Adipocyte (in vitro differentiated cells): ENCODE measurements at places on chromosomes 16 and 17.

DNA sequence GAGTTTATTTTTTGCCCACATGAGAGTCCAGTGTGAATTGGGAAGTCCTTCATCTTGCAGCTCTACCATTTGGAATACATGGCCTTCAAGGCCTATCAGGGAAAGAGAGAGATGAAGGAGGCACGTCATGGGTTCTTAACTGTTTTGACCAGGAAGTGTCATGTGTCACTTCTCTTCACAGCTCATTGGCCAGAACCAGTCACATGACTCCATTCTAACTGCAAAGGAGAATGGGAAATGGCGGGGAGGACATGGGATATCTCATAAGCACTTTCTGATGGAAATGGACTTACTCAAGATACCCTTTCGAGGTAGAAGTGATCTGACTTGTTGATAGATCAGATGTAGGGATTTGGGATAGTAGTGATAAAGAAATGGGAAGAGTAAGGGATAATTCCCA, 57.9 kb upstream of the CES5A start:
- no peak for DNase-seq

DNA sequence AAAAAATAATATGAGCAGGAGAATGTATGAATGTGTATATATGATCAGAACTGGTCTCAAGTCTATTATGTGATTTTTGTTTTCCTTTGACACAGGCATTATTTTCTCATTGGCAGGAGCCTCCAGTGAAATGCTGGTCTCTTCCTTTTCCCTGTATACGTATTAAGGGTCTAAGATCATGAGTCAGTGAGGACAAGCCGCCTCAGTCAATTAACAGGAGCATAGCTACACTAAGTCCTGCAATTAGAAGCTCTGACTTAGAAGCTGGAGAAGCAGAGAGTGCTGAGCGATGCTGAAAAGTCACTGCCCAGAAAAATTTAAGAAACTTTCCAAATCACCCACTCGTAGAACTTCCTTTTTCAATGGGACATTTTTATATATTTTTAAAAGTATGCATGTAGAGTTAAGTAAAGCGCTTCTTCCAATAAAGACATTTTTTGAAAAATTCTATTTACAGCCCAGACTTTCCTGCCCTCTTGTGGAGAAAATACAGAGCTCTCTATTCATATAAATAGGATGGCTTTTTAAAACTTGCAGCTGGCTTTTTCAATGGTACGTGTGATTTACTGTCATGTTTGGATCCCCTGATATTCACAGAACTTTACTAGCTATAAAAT, 70.2 kb upstream of the PSMD7 start:
- DNase-seq = peak; percentile 57

GRCh38 chr16:70157105-70157476, 16.5 kb upstream of the CLEC18C start:
- no peak for DNase-seq

- DNase-seq = peak; percentile 89
Measured at GRCh38 chr17:60139438-60140285, 10.1 kb upstream of the CA4 start.

DNA sequence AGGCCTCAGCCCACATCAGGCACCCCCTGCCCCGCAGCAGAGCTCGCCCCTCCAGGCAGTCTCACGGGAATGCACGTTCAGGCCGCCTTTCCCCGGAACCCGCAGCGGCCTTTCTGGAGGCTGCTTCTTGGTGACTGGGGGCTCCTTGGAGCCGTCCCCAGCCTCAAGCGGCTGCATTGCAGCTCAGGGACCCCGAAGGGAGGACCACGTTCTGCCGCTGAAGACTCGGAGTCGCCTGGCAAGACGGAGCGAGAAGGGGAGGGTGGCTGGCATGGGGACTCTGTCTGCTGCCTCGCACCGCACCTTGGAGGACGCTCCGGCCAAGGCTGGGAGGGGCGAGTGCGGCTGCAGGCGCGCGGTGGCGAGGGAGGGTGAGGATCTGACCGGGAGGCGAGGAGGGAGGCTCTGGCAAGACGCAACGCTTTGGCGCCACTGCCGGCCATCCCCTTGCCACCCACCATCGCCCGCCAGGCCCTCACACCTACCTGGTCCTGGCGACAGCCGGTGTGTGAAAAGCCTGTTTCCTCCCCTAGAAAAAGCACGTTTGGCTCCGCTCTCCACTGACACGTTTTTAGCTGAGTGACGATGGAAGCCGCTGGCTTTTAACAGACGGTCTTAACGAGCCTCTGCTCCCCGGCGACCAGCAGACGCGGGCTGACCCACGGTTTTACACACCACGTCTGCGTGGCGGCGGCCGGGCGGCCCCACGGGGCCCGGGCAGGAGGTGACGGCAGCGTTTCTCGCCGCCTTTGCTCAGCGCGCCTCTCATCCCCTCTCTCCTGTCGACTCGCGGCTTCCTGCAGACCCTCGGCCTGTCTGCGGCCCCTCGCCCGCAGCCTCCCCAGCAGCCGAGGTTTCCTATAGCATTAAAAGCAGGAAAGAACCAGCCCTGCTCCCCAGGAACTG, 16.7 kb upstream of the GNG13 start:
- peak; percentile 18 for DNase-seq

- DNase-seq = peak; percentile 82
Measured at GRCh38 chr17:35731239-35731916, at the start of gene RASL10B. Gene RASL10B, plus strand, starts transcription at chr17:35731639. Its CDS starts 3,546 bp downstream, at chr17:35735185.

DNA sequence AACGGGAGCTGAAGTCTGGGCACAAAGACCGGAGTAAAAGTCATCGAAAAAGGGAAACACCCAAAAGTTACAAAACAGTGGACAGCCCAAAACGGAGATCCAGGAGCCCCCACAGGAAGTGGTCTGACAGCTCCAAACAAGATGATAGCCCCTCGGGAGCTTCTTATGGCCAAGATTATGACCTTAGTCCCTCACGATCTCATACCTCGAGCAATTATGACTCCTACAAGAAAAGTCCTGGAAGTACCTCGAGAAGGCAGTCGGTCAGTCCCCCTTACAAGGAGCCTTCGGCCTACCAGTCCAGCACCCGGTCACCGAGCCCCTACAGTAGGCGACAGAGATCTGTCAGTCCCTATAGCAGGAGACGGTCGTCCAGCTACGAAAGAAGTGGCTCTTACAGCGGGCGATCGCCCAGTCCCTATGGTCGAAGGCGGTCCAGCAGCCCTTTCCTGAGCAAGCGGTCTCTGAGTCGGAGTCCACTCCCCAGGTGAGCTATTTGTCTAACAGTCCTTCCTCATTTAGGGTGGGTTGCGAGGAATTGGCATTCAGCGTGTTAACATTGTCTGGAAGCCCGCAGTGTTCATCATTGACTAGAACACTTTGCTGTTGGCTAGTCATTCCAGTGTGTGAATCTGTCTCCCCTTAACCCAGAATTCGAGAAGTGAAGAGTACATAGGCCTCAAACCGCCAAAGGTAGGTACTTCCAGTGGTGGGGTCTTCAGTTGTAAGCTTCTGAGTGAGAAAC, 1.5 kb downstream of the CDK12 start:
- peak; percentile 43 for DNase-seq

DNA sequence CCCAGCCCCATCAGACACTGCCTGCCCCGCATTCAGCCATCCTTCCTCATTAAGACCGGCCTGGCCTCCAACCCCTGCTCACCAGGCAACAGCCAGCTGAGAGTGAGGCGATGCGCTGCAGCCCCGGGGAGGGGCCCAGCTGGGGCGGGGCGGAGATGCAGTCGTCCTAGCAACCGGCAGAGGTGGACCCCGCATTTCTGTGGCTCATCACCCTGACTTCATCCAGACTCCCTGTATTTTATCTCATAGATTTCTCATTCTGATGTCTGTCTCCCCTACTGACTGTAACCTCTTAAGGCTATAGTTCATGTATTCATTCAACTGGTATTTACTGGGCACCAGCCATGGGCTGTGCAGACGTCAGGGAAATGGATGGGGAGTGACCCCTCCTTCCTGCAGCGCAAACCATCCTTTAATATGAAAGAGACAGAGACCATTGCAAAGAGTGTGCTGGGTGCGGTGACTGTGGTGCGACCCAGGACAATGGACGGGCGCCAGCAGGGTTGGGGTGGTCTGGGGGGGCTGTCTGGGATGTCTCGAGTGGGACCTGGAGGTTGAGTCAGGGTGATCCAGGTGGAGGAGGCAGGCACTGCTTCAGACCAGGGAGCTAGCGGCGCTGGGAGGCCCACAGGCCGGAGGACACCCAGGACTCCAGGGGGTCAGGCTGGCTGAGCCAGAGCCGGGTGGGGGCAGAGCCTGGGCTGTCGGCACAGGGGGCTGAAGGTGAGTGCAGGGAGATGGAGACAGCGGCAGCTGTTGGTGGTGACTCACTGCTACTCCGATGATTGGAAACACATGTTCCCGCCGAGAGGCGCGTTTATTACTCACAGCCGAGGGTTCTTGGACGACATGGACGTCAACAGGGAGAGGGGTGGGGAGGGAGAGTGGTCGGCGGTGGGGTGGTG, 10.5 kb upstream of the TIMP2 start:
- peak; percentile 97 for DNase-seq

DNA sequence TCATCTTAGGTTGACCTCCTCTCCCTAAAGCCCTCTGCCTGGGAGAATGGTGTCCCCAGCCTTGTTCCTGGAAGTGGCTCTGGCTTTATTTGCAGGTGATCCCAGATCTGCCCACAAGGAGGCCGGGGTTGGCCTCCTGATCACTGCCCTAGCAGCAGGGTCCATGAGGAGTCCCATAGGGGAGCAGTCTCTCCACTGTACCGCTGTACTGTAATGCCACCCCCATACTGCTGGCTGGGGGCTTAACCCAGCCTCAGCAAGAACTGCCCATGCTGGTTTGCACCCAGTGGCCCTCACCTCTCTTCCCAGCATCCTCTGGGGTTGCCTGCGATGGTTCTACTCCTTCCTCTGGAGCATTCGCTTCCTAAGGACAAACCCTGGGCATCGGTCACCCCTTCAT, 39.1 kb downstream of the PSME3IP1 start:
- DNase-seq = no peak

- DNase-seq = peak; percentile 45
Measured at GRCh38 chr17:12386225-12386624, 279.5 kb upstream of the MYOCD start.

- DNase-seq = no peak
Measured at GRCh38 chr17:32518646-32519227, 31.9 kb downstream of the CDK5R1 start.

- DNase-seq = peak; percentile 88
Measured at GRCh38 chr17:69246726-69247375, 18.2 kb upstream of the ABCA10 start.

DNA sequence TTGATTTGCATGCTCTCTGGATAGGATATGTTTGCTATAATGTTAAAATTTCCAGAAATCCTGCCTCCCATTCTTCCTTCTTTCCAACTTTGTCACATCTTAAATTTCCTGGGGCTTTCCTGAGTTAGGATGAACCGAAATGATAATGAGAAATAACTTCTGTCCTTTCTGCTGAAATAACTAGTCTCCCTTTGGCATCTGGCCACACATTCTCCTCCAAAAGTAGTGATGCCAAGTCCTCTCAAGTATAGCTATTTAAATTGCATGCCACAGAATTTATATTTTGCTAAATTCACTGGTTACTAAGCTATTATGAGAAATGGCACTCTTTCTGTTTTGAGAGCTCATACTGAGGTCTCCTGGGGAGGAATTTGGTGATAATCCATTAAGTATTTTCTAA, 30.6 kb downstream of the FAM20A start:
- peak; percentile 39 for DNase-seq

- DNase-seq = no peak
Measured at GRCh38 chr16:65377195-65377594, 255.3 kb upstream of the CDH11 start.

GRCh38 chr17:29633886-29634285, 11.2 kb upstream of the CORO6 start:
- no peak for DNase-seq

DNA sequence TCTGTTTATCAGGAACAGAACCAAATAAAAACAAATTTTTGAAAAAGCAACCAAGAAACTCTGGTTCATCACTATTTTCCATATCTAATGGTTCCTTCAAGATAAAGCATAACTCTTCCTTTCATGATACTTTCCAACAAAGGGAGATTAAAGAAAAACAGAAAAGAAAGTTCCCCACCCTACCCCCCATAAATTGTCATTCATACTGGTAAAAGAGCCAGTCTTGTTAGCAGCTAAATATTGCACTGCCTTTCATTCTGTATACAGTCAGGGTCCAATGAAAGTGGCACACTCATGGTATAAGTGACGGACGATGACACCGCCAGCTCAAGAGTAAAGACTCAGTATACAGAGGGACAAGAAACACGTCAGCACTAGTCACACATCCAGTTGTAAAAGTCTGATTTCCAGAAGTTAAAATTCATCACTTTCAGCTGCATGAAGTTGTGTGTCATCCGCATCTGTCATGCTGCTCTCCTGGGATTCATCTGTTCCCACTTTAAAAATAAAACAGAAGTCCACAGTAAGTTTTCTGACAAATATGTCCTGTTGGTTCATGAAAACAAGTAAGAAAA, 68.5 kb downstream of the CDC27 start:
- no peak for DNase-seq

DNA sequence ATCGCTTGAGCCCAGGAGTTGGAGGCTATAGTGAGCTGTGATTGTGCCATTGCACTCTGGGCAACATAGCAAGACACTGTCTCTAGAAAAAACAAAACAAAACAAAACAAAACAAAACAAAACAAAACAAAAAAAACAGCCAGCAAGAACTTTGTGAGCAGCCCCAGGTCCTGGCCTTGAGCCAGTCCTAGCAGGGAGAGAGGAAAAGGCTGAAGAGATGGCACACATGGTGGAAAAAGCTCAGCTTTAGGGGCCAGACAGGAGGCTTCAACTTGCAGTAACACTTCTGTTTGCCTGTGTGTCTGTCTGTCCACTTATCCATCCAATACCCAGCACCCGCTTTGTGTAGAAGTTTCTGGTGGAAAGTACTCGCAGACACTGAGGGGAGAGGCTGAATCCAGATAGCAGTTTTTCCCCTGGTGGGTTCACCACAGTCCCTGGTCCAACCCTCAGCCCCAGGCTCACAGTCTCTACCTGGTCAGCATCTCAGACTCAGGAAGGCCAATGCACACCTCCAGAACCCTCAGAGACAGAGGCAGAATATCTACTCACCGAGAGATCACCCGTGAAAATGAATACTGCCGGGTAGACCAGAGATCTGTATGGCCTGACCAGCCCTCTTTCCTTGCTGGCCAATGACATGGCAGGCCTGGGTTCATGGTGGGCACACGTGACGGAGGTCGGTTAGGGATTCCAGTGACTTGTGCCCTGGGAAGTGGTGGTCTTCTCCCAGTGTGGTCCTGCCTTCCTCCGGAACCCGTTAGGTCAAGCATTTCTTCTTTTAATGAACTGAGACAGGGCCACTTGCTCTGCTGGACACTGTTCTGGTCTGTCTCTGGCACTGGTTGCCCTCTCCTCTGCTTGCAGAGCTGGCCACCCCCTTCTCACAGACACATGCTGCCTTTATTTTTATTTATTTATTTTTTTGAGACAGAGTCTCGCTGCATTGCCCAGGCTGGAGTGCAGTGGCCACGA, 79.5 kb upstream of the DNAJA2 start:
- no peak for DNase-seq

GRCh38 chr17:64777415-64778239, 115.5 kb upstream of the SMURF2 start:
- no peak for DNase-seq

DNA sequence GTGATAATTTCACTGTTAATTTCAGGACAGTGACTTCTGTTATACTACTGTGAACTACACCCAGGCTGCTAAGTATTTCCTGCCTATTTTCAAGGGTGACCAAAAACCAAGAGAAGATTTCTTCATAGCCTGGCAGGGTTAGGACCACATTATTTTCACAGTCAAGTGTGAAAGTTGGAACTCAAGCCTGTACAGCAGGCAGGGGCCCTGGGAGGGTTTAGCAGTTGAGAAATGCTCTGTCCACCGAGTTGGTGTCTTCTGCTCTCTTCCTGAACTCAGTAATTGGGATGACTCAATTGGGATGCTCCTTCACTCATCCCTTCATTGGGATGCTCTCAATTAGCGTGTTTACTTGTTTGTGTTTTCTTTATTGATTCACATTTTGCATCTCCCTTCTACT, 347.3 kb upstream of the CDH11 start:
- peak; percentile 1 for DNase-seq
